GM03348 (cell line): ENCODE measurements at places on chromosomes 11 and 22.

DNA sequence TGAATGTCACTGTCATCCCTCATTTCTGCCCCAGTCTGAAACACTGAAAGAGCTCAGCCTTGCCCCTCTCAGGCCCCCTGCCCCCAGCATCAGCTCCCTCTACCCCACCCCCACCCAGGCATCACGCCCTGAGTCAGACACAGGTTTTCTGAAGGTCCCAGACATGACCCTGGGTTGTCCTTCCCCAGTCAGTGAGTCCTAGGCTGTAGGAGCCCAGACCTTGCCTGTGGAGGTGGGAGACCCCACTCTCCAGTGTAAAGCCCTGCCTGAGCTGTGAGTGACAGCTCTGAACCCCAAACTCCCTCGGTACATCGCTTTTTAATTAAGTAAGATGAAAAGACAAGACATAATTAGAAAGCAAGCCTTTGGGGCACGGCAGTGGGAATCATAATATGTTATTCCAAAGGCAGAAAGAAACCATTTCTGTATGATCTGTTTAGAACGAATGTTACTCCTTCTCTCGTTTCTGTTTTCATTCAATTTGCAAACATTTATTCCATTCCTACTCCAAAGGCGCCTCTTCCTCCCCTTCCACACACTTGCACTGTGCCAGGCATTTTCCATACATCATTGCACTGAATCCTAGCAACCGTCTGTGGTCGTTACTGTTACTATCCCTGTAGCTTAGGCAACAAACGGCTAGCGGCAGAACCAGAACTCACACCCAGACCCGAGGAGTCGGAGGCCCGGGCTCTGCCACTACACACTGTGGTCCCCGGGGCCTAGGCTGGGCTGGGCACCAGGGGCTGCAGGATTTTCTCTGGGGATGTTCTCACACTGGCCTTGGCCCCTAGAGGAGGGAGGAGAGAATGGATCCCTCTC is 63.4 kb downstream of the CD6 start:
- no peak for DNase-seq

- DNase-seq, result no peak
These were observed 349.8 kb downstream of the DCDC1 start for GRCh38 chr11:31019786-31020185.

GRCh38 chr11:117589063-117589462 is 208.0 kb downstream of the DSCAML1 start:
- no peak for DNase-seq

GRCh38 chr11:16861862-16862261 is 123.4 kb downstream of the C11orf58 start:
- no peak for DNase-seq

DNA sequence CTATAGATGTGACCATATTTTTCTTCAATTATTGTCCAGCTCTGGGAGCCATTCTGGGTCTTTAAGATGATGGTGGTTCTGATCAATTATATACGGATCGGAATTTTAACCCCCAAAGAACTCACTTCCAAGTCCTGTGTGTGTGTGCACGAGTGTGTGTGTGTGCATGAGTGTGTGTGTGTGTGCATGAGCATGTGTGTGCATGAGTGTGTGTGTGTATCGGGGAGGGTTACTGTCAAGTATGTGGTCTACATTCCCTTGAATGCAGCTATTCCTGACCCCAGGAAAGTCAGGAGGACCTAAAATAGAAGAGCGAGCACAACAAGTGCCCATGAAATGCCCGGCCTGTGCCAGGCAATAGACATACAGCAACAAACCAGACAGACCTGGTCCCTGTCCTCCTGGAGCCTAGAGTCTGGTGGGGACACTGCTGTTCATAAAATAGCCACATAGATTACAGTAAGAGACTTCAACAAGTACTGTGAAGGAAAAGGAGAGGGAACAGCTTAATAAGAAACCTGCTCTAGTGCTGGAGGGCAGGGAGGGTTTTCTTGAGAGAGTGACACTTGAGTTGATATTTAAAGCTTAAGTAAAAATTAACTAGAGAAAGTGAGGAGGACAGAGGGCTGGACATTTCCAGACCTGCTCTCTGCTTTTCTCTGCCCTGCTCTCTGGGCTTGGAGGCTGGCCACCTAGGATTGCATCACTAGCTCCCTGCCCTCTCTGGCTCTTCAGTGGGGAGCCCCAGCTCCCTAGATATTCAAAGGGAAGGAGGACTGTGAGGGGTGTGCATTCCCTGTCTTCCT is 66.1 kb upstream of the SPON1 start:
- DNase-seq, result no peak

GRCh38 chr11:34999453-34999852 is 83.0 kb downstream of the PDHX start:
- DNase-seq, result no peak

GRCh38 chr11:88438721-88439120 is 101.2 kb upstream of the CTSC start:
- no peak for DNase-seq

DNA sequence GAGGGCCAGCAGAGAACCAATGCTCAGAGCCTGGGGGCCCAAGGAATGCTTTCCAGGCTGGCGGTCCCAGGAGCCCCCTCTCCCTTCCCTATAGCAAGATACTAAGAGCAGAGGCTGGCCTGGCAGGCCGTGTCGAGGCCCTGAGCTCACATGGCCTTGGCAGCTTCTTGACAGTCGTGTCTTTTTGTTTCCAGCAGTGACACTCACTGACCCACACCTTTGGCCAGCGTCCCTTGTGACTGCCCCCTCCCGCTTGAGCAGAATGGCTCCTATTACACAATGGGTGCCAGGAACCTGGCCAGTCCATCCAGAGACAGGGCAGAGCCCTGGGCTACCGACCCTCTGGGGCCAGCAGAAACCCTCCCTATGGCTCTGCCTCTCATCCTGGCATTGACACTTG is 6.4 kb upstream of the CCND1 start:
- DNase-seq, result no peak

DNA sequence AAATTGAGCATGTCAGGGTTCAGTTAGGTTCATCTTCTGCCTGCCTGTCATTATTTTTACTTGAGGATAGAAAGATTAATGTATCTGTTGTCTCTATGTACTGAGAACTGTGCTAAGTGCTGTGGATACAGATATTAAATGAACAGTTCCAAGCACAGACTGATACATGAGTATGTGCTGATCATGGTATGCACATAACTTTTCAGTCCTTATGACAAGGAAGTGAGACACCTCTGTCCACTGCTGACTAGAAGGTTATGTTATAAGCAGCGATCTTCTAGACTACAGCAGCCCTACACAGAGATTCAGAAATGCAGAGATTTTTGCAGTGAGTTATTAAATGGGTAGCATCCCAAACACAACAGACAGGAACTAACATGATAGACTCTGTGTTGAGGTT is 335.6 kb upstream of the MTNR1B start:
- DNase-seq, result no peak
